Activated CD4-positive, alpha-beta T cell treated with anti-CD3 and anti-CD28 coated beads for 48 hours (primary cell): ENCODE measurements at places on chromosomes 1 and 21.

DNA sequence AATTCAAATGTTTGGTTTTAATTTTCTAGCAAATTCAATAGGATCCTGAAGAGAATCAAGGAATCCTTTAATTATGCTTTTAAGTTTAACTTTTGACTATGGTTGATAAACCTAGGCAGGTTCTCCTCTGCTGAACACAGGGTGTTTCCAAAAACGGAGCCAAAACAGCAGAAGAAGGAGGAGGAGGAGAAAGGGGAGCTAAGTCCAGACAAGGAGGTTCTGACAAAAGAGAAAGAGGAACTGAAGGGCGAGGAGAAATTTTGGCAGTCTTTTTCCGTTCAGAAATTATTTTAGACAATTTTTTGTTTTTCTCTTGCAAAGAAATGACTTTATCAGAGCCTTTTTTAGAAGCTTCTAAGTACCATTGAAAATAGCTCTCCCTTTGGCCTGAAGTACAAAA lies 33.2 kb upstream of the FNBP1L start:
- no peak for DNase-seq

DNA sequence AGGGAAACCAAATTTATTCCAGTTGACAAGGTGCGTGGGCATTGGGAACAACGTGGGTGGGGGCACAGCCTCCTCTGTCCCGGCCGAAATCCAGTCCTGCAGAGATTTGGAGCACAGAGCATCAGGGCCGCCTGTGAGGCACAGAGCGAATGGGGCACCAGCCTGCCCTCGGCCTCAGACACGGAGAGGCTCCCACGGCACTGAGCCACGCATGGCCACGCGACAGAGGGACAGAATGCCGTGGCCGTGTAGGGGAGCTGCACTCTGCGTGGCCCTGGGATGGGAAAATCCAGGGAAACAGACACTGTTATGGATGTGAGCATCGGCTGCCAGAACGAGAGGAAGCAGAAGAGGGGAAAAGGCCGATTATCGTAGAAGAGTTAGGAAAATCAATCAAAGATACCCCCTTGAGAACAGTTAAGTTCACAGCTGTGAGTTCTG lies 13.5 kb upstream of the C1orf159 start:
- no peak for DNase-seq

- DNase-seq = peak; percentile 20
Measured at GRCh38 chr1:12344596-12345349, 114.9 kb downstream of the VPS13D start.

DNA sequence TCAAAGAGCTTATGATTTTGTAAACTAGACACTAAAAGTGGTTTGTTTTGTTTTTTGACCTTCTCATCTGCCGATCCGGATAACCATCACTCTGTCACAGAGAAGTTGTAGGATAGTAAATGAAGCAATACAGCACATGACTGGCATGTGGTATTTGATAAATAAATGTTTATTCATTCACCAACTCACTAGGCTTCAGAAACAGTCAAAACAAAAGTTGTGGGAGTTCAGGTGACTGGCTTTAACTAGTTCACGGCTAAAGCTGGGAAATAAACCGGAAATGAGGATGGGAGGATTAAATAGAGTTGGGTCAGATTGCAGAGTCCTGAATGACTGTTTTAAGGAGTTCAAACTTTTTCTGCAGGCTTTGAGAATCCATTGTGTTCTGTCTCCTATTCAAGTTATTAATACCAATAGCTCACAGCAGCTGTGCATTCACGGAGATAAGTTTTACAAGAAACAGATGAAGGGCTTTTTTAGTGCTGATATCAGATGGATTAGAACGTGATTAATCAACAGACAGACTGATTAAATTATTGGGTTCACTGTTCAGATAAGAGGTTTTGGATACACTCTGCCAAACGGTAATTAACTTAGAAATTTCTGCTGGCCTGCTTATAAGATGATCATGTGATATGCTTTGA lies 463.3 kb downstream of the DPYD start:
- no peak for DNase-seq

- no peak for DNase-seq
Measured at GRCh38 chr1:113683384-113684152, 75.7 kb downstream of the PHTF1 start.

DNA sequence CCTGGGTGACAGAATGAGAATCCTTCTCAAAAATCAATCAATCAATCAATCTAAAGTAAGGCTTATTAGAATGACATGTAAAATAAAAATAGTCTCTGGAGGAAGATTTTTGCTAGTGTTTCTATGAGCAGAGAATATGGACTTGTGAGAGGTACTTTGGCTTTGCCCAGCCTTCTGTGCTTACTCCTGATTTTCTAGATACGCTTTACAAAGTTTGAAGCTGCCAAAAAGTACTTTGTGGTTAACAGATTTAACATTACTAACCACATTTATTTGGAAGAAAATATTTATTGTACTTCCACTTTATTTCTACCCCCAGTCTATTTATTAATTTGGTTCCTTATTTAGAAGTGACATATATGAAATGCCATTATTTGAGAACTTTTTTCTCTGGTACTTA lies 41.0 kb downstream of the CEP350 start:
- DNase-seq = no peak

- DNase-seq = no peak
Measured at GRCh38 chr1:200720199-200720598, 18.5 kb upstream of the CAMSAP2 start.

- DNase-seq = no peak
Measured at GRCh38 chr1:42734201-42735035, 5.6 kb downstream of the CLDN19 start.

GRCh38 chr1:16125483-16125882 lies 30.4 kb downstream of the EPHA2 start:
- no peak for DNase-seq

GRCh38 chr1:55981010-55981650 lies 598.2 kb downstream of the PLPP3 start:
- DNase-seq = no peak

- peak; percentile 8 for DNase-seq
Measured at GRCh38 chr1:193634470-193634869, 448.1 kb upstream of the B3GALT2 start.

DNA sequence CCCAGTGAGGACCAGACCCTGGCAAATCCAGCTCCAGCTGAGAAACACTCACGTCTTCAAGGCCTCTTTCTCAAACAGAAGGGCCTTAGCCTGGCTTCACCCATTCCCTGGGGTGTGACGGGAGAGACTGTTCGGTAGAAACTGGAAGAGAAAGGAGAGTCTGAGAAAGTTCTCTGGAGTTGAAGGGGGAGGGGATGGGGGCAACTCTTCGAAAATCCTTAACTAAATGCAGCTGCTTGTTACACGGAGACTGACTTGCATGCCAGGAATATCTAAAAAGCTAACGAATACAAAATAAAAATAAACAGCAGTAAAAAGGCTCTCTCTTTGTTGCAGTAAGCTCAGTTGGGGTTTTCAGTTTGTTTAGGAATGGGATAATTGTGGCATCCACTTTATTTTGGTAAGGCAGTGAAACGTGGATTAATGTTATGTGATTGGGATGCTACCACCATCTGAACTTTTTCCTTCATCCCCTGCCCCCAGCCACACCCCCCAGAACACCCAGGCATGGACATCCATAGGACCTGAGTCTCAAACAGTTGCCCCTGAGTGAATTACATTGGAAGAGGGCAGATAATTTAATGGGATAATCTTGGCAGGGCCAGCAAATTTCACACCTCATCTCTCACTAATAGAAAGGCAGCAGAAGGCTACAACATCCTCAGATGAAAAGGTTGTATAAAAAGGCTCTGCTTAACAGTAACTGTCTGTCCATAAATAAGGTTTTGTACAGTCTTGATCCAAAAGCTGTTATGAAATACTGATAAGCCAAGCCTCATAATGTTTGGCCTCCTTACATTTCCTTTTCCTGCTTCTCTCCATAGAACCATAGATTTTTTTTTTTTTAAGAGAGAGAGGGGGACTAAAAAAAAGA lies 5.8 kb downstream of the ROR1 start:
- DNase-seq = no peak

DNA sequence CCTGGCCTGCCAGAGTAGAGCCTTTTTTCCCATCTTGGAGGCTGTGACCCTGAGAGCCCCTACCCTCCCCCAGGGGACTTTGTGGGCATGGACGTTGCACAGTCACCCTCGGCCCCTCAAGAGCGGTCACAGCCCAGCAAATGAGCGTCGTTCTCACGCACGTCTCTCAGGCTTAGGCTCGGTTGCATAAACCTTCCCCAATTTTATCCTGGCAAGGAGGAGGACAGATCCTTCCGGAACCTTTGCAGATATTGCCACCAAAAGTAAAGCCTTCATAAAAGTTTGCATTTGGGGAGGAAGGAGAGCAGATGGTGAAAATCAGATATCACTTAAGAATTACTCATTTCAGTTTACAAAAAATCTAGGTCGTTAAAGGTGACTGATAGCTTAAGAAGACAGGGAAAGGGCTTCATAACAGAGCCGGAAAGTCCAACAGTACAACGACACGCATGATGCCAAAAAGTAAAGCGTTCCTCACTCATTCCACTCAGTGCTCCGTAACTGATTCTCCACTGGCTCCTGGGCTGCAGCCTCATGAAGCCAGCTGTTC lies 29.3 kb downstream of the PDE9A start:
- DNase-seq = no peak

GRCh38 chr1:159687511-159687910 lies 26.9 kb downstream of the CRP start:
- DNase-seq = no peak

GRCh38 chr1:92029241-92029922 lies 403 bp upstream of the EPHX4 start:
- DNase-seq = no peak

- no peak for DNase-seq
Measured at GRCh38 chr1:152252157-152252556, 28.2 kb upstream of the HRNR start.

DNA sequence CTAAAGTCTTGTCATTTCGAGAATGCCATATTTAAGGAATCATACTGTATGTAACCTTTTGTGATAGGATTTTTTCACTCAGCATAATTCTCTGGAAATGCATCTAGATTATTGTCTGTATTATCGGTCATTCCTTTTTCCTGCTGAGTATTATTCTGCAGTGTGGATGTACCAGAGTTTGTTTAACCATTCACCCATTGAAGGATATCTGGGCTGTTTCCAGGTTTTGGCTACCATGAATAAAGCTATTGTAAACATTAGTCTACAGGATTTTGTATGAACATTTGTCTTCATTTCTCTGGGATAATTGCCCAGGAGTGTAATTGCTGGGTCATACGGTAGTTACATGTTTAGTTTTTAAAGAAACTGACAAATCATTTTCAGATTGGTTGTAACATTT lies 61.8 kb downstream of the ATP1A1 start:
- no peak for DNase-seq

- peak; percentile 8 for DNase-seq
Measured at GRCh38 chr1:48870596-48870995, 93.9 kb upstream of the BEND5 start.

DNA sequence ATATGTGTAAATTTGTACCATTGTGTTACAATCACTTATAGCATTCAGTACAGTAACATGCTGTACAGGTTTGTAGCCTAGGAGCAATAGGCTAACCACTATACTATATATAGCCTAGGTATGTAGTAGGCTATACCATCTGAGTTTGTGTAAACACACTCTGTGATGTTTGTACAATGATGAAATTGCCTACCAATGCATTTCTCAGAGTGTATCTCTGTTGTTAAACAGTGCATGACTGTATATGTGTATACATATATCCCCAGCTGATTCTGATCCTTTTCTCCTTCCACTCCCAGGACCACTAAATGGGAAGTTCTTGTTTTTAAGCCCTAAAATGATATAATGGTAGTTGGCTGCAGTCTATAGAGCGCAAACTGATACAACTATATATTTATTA lies 7.8 kb downstream of the GNPAT start:
- DNase-seq = no peak

- DNase-seq = no peak
Measured at GRCh38 chr1:226052061-226052460, 10.5 kb upstream of the H3-3A start.

GRCh38 chr1:12343823-12344487 lies 114.1 kb downstream of the VPS13D start:
- no peak for DNase-seq

- DNase-seq = no peak
Measured at GRCh38 chr1:31501505-31501904, 74.8 kb upstream of the TINAGL1 start.

GRCh38 chr1:97999320-97999719 lies 78.5 kb upstream of the DPYD start:
- DNase-seq = no peak

- DNase-seq = no peak
Measured at GRCh38 chr1:208531003-208531750, 287.0 kb upstream of the PLXNA2 start.

DNA sequence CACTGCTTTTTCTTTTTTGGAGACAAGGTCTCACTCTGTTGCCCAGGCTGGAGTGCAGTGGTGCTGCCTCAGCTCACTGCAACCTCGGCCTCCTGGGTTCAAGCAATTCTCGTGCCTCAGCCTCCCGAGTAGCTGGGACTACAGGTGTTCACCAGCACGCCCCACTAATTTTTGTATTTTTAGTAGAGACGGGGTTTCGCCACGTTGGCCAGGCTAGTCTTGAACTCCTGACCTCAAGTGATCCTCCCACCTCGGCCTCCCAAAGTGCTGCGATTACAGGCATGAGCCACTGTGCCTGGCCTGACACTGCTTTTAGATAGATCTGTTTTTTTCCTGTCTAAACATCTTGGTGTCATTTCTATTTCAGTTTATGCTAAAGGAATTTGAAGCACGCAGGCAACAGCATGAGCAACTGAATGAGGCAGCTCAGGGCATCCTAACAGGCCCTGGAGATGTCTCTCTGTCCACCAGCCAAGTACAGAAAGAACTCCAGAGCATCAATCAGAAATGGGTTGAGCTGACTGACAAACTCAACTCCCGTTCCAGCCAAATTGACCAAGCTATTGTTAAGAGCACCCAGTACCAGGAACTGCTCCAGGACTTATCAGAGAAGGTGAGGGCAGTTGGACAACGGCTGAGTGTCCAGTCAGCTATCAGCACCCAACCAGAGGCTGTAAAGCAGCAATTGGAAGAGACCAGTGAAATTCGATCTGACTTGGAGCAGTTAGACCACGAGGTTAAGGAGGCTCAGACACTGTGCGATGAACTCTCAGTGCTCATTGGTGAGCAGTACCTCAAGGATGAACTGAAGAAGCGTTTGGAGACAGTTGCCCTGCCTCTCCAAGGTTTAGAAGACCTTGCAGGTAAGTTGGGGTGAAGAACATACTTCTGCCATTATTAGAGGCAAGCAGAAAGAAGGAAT lies 106.1 kb upstream of the BMP8A start:
- no peak for DNase-seq

DNA sequence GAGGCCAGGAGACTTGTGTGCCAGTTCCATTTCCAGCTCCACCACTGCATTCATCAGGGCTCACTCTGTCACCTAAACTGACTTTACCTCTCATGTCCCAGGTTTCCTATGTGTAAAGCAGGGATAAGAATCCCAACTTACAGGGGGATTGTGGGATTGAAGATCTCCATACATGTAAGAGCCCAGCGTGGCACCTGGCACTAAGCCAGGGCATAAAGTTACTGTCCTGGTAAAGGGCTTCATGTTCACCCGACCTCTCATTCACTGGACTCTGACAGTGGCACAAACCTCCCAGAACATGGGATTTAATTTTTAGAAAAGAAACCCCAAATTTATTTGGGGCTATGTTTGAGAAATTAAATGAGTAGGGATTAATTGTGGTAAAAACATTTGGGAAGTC lies 8.9 kb upstream of the IGFN1 start:
- no peak for DNase-seq
